Left ventricle myocardium inferior (tissue), 1 donor: ENCODE measurements at places on chromosomes 1 and 21. TPM values are rescaled to one million over a fixed set of nuclear protein-coding genes. Genes with fewer than 3 reads are reported as not detected.
A peak's percentile ranks its signal among the peaks of the same experiment; 100 is the strongest.

- peaks cover 39% of the 10 kb centered on the region for H3K27me3 ChIP-seq
- H3K4me1 ChIP-seq, result peaks cover 15% of the 10 kb centered on the region
- H3K36me3 ChIP-seq, result no peaks in the 10 kb centered on the region
Measured at GRCh38 chr1:43531107-43531905, 623 bp downstream of the PTPRF start.

- peak overlapping the region; percentile 63 for H3K27ac ChIP-seq
- H3K4me3 ChIP-seq, result no peak overlapping the region
- peaks cover 63% of the 10 kb centered on the region for H3K4me1 ChIP-seq
- no peak for DNase-seq
- peaks cover 16% of the 10 kb centered on the region for H3K27me3 ChIP-seq
Measured at GRCh38 chr1:182676274-182676673, 8.1 kb downstream of the RGS8 start.

DNA sequence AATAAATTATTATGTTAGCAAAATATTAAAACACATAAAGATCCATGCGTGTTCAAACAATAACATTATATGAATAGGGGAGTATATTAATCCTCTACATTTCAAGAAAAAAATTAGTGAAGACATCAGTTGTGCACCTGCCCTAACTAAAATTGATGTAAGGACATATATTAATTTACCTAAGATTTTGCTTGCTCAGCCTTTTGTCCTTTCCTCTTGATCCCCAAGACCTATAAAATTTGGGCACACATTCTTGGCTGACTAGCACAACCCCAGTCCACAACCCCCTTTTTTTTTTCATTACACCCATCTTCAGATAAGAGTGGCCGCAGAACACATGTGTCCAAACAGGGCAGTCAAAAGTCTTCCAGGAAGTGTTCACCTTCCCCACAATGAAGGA lies 6.6 kb downstream of the KRTAP21-2 start:
- no peaks in the 10 kb centered on the region for H3K36me3 ChIP-seq
- H3K4me1 ChIP-seq, result no peaks in the 10 kb centered on the region
- no peak overlapping the region for H3K27ac ChIP-seq
- no peak overlapping the region for H3K4me3 ChIP-seq
- H3K27me3 ChIP-seq, result peaks cover 5% of the 10 kb centered on the region
- no peak for DNase-seq

Gene SNIP1
- 7.0 TPM for total RNA-seq
